ENCODE measurements at places on chromosomes 5 and 9. TPM values are rescaled to one million over a fixed set of nuclear protein-coding genes. Genes with fewer than 3 reads are reported as not detected.

- H3K4me1 ChIP-seq = peaks cover 16% of the 10 kb centered on the region
- no peak overlapping the region for H3K27ac ChIP-seq
- H3K27me3 ChIP-seq = no peaks in the 10 kb centered on the region
- H3K36me3 ChIP-seq = peaks cover 4% of the 10 kb centered on the region
Observed at GRCh38 chr9:113934167-113934828, 58.2 kb downstream of the ZNF618 start.

DNA sequence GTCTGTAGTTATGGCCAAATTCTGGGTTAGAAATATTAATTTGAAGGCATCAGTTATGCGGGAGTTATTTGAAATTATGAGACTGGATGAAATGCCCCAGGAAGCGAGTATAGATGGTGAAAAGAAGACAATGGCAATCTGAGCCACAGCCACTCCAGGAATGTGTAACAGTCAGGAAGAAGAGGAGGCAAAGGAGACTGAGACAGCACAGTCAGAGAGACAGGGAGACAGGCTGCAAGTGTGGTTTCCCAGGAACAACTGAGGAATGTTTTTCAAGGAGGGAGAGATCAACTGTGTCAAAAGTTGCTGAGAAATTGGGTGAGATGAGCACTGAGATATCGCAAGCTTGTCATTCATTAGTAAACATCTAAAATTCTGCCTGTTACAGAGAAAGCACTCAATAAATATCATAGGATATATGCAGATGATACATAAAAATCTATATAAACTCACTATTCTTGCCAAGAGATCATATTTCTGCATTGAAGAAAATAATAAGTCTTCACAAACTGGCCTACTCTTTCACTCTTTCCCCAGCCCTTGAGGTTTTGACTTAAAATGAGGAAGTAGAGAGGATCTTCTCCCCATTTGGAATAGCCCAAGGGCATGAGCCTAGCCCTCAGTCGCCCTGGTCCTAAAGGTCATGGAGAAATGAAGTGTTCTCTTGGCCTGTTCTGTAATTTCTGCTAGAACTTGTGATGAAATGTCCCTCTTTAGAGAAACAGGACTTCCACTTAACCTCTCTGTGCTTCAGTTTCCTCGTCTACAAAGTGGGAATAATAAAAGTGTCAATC lies 48.5 kb upstream of the RLN1 start:
- H3K27me3 ChIP-seq = no peaks in the 10 kb centered on the region
- H3K36me3 ChIP-seq = no peaks in the 10 kb centered on the region
- no peak overlapping the region for H3K27ac ChIP-seq

DNA sequence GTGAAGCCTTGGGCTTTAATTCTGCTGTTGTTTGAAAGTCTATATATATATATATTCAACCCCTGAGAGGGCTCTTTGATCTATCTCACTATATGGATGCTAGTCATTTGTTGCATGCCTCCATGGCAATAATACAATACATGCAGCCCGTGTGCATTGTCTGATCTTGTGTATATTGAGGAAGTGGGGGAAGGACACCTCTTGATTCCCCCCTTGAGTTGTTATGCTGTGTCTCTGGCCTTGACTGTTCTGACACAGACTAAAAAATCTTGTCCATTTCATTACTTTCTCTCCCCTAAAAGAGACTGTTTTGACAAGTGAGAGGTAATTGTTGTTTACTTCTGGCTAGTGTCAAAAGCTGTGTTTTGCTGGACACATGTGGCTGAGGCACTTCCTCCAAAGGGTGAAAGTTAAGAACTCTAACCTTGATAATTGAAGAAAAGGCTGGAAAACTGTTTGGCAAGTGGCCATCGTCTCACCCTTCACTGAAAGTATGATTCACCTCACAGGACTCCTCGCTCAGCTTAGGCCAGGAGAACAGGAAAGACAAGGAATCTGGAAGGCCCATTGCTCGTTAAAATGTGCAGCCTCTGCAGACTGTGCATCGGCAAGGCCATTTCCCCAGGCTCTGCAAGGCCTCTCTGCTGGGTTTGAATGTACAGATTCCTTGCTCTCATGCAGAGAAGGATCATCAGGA lies 304.0 kb downstream of the PRELID2 start:
- H3K27me3 ChIP-seq = no peaks in the 10 kb centered on the region
- no peaks in the 10 kb centered on the region for H3K4me1 ChIP-seq
- H3K4me3 ChIP-seq = no peak overlapping the region

GRCh38 chr9:129174102-129174723 lies 3.8 kb downstream of the IER5L start:
- no peaks in the 10 kb centered on the region for H3K36me3 ChIP-seq
- H3K4me1 ChIP-seq = peaks cover 13% of the 10 kb centered on the region
- peaks cover 18% of the 10 kb centered on the region for H3K27me3 ChIP-seq
- H3K4me3 ChIP-seq = peak overlapping the region; percentile 91
- peak; percentile 88 for DNase-seq

- H3K36me3 ChIP-seq = peaks cover 2% of the 10 kb centered on the region
- H3K4me3 ChIP-seq = no peak overlapping the region
- DNase-seq = no peak
- no peaks in the 10 kb centered on the region for H3K4me1 ChIP-seq
Observed at GRCh38 chr5:14834584-14835550, 36.7 kb downstream of the ANKH start.

DNA sequence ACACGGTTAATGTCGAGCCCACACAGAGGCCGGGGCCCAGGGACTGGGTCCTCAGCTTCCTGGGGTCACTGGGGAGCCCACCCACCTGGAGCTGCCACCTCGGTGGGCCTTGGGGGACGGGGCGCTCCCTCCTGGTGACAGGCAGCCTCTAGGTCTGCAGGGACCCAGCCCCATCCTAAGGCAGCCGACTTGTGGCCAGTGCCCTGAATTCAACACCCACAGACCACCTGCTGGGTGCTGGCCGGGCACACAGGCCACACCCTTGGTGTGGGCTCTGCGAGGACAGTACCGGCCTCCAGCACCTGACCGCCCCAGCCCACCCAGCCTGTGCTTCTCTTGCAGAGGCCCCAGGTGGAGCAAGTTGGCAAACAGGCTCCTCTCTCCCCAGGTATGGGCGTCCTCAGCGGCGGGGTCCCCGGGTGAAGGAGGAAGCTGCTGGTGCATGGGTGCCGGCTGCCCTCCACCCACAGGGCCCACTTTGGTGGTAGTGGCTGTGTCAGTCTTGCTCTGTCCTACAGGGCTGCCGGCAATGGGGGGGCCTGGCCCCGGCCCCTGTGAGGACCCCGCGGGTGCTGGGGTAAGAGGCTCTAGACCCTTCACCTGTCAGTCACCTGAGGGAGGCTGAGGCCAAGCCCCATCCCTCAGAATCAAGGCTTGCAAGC lies 8.3 kb downstream of the ENTPD8 start:
- no peaks in the 10 kb centered on the region for H3K36me3 ChIP-seq
- no peaks in the 10 kb centered on the region for H3K27me3 ChIP-seq
- H3K4me1 ChIP-seq = no peaks in the 10 kb centered on the region
- no peak overlapping the region for H3K4me3 ChIP-seq
- H3K27ac ChIP-seq = no peak overlapping the region

GRCh38 chr9:35679766-35680330 lies 6.1 kb downstream of the CA9 start:
- H3K4me1 ChIP-seq = peaks cover 4% of the 10 kb centered on the region
- peaks cover 2% of the 10 kb centered on the region for H3K36me3 ChIP-seq
- no peak for DNase-seq
- peaks cover 10% of the 10 kb centered on the region for H3K27me3 ChIP-seq
- no peak overlapping the region for H3K4me3 ChIP-seq
- no peak overlapping the region for H3K27ac ChIP-seq

- no peak for DNase-seq
- H3K36me3 ChIP-seq = peaks cover 2% of the 10 kb centered on the region
- H3K4me3 ChIP-seq = no peak overlapping the region
- H3K4me1 ChIP-seq = peaks cover 7% of the 10 kb centered on the region
- H3K27ac ChIP-seq = peak overlapping the region; percentile 28
Observed at GRCh38 chr5:34737731-34738130, 81.6 kb downstream of the RAI14 start.

DNA sequence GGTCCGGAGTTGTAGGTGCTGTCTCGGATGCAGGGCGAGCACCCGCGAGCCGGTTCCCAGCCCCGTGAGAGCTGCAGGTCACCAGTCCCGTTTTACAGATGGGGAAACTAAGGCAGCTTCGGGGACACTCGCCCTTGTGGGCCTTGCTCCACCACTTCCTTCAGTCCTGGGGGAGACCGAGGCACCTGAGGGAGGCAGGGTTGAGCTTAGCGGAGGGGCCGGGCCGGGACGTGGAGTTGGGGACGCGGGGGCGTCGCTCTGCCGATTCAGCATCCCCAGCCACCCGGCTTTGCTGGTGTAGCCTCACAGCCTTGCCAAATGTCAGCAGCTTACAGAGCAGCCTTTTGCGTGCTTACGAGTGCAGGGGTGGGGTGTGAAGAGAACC lies 530 bp downstream of the BBLN start:
- peak overlapping the region; percentile 73 for H3K4me3 ChIP-seq
- no peak for DNase-seq
- no peaks in the 10 kb centered on the region for H3K27me3 ChIP-seq
- H3K27ac ChIP-seq = no peak overlapping the region
- H3K4me1 ChIP-seq = peaks cover 4% of the 10 kb centered on the region
- peaks cover 7% of the 10 kb centered on the region for H3K36me3 ChIP-seq

- no peaks in the 10 kb centered on the region for H3K27me3 ChIP-seq
- DNase-seq = no peak
- no peak overlapping the region for H3K4me3 ChIP-seq
- no peaks in the 10 kb centered on the region for H3K36me3 ChIP-seq
Observed at GRCh38 chr9:71218774-71219173, 97.4 kb upstream of the TRPM3 start.

DNA sequence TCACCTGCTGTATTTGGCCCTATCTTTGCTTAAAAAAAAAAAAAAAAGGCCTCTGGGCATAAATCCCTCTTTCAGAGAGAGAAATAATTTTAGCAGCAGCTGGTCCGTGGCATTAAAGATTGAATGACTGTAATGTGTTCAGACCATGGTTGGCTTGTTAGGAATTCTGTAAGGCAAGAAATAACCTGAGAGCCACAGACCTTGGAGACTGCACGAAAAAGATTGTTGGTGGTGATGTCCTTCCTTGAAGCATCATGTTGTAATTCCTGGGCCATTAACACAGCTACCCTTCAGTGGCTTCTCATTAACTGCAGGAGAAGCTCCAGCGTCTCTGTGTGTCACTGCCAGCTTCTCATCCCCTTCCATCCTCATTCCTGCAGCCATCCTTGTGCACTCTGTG lies 79.0 kb downstream of the SGCD start:
- peaks cover 3% of the 10 kb centered on the region for H3K27me3 ChIP-seq
- DNase-seq = no peak
- no peak overlapping the region for H3K27ac ChIP-seq
- no peak overlapping the region for H3K4me3 ChIP-seq
- no peaks in the 10 kb centered on the region for H3K4me1 ChIP-seq

DNA sequence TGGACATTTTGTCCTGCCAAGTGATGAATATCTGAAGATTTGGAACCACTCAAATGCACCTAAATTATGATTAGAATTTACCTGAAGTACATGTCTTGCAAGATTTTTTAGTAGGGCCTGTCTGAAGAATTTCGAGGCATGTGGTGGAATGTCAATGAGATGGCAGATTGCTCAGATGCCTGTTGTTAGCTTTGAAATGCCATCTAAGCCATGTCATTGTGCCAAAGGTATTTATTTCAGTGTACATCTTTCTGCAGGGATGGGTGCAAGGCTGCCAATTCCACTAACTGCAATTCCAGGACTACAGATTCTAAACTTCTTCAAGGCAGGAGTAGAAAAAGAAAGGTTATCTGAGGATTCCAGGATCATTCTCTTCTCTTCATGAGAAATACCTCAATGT lies 9.1 kb upstream of the GNAQ start:
- H3K4me3 ChIP-seq = no peak overlapping the region
- peaks cover 9% of the 10 kb centered on the region for H3K27me3 ChIP-seq

DNA sequence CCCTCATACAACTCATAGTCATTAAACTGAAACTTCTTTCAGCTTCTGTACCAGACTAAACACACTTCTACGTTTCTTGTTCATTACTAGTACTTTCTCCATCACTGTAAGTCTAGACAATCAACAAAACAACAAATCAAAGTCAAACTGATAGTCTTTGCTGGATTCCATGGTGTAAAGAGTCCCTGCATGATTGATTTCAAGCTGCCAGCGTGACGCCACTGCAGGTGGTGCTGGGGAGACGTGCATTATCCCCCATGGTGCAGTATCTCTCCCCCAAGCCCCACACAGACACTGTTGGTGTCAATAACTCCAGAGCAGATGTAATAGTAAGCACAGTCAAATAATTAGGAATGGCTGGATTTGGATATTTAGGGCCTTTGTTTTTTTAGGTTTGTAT lies 10.7 kb upstream of the SLC2A8 start:
- no peak for DNase-seq
- peaks cover 5% of the 10 kb centered on the region for H3K4me1 ChIP-seq
- peaks cover 12% of the 10 kb centered on the region for H3K27me3 ChIP-seq
- H3K4me3 ChIP-seq = no peak overlapping the region
- H3K27ac ChIP-seq = no peak overlapping the region

GRCh38 chr9:20479419-20480155 lies 142.7 kb downstream of the MLLT3 start:
- no peaks in the 10 kb centered on the region for H3K36me3 ChIP-seq
- no peak for DNase-seq
- no peak overlapping the region for H3K4me3 ChIP-seq
- H3K4me1 ChIP-seq = peaks cover 5% of the 10 kb centered on the region
- no peaks in the 10 kb centered on the region for H3K27me3 ChIP-seq

- H3K4me1 ChIP-seq = peaks cover 1% of the 10 kb centered on the region
- no peaks in the 10 kb centered on the region for H3K27me3 ChIP-seq
- H3K4me3 ChIP-seq = no peak overlapping the region
- no peak for DNase-seq
Observed at GRCh38 chr9:88809355-88810161, 181.7 kb upstream of the S1PR3 start.

GRCh38 chr5:81898403-81898802 lies 73.4 kb upstream of the ATG10 start:
- H3K4me3 ChIP-seq = no peak overlapping the region
- peaks cover 3% of the 10 kb centered on the region for H3K27me3 ChIP-seq
- DNase-seq = no peak
- peaks cover 4% of the 10 kb centered on the region for H3K4me1 ChIP-seq
- H3K27ac ChIP-seq = no peak overlapping the region
- H3K36me3 ChIP-seq = peaks cover 4% of the 10 kb centered on the region

- H3K27ac ChIP-seq = no peak overlapping the region
- H3K36me3 ChIP-seq = no peaks in the 10 kb centered on the region
- peaks cover 6% of the 10 kb centered on the region for H3K4me1 ChIP-seq
- no peaks in the 10 kb centered on the region for H3K27me3 ChIP-seq
Observed at GRCh38 chr9:106404137-106404536, 458.8 kb upstream of the ZNF462 start.

Gene ZDHHC11
- 47.6 TPM for total RNA-seq

Gene FBP2
- not detected for total RNA-seq

Gene PCA3
- total RNA-seq = 0.31 TPM

Gene C8G
- 1.1 TPM for total RNA-seq

Gene OR13F1
- not detected for total RNA-seq

Gene THBS4
- total RNA-seq = 5.6 TPM

Measured in progenitor cell of endocrine pancreas (in vitro differentiated cells).